ENCODE measurements at places on chromosomes 1 and 21.

DNA sequence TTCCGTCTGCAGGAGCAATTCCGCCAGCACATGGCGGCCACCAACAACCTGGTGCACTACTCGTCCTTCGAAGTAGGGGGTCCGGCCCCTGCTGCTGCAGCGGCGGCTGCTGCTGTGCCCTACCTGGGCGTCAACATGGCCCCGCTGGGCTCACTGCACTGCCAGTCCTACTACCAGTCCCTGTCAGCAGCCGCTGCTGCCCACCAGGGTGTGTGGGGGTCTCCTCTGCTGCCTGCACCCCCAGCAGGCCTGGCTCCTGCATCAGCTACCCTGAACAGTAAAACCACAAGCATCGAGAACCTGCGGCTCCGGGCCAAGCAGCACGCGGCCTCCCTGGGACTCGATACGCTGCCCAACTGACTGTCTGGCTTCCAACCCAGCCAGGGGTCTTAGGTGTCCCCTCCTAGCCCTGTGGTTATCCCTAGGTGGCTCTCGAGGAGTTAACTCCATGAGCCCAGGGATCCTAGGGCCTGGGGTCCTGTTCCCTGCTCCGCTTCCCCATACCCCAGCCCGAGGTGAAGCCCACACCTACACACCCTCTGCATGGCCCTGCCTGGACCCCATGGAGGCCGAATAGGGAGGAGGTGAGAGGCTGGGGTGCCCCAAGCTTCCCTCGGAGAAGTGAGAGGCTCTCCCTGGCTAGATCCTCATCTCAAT is 22.6 kb downstream of the DMBX1 start:
- DNase-seq, result no peak

DNA sequence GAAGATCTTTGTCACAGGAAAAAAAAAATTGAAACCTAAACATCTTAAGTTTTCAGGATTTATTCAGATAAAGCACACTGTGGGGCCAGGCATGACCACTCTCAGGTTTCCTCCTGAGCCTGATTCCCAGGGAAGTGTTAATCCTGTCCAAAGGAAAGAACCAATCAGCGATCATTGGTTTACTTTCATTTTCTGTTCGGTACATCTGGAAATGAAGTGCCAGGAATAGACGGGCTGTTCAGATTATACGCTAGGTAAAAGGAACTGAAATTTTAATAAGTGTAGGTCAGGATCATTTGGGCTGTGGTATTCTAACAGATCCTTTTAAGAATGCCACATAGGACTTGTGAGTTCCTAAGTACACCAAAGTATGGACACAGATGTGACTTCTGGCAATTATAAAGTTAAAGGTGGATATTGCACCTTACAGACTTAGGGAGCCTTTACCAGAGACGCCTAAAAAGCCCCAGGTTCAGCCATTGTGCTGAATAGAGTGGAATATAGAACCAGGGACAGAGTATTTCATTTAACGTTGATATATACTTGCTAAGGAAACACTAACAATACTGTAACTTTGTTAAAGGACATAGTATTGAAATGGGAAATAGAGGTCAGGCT is 9.3 kb upstream of the CACYBP start:
- no peak for DNase-seq

DNA sequence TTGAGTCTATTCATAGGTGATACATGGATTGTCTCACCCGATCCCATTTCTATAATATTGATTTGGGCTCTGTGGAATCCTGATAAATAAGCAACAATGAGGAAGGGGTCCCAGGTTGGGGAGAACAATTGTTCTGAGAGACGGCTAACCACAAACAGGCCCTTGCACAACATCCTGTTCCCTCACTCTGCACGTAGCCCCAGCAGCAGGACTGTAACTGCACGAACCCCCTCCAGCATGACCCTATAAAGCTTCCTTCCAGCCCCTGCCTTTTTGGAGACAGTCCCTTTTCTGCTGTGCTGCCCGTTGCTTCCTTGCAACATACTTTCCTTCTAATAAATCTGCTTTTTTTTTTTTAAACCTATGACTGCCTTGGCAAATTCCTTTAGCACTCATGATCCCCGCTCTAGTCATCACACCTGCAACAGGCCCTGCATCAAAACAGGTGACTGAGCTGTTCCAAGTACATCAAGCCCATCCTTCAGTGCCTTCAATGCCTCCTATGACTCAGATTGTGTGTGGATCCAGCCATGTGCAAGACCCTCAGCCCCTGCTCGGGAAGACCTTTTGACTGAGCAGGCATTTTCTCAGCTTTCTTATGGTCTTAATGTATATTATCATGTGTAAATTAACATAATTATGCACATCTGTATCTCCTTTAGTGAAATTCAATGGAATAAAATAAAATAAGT is 63.7 kb upstream of the B3GALNT2 start:
- DNase-seq, result no peak

DNA sequence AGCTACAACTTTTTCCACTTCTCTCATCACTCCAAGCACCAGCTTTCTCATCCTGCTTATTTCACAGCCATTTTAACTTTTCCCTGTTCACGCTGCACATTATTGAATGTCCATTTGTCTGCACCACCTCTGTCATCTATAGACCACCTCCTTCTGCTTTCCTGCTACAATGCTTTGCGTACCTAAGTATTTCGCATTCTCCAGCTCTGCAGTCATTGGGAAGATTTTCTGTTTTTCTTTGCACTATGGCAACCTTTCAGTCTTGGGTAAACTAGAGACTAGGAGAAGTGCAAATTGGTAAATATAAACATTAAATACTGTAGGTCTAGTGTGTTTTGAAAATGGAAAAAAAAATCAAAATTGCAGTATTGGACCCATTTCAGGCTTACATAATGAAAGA is 835 bp downstream of the CCDC30 start:
- DNase-seq, result no peak

DNA sequence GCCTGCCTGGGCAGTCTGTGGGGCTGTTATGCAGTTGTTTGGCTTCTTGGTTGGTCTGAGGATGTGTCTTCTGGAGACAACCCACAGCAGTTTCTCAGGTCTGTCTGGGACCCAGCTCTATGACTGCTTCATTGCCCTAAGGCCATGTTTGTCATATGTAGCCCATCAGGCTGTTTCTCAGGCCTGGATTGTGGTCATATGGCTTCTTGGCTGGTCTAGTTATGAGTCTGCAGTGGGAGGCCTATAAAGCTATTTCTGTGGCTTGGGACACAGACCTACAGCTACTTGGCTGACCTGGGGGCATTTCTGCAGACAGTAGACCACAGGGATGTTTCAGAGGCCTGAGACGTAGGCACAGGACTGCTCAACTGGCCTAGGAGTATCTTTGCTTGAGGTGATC is 41.5 kb downstream of the CHIA start:
- no peak for DNase-seq

GRCh38 chr1:81254560-81254959 is 546.2 kb upstream of the ADGRL2 start:
- no peak for DNase-seq

GRCh38 chr1:20446796-20447195 is 39.2 kb downstream of the CAMK2N1 start:
- DNase-seq, result no peak

DNA sequence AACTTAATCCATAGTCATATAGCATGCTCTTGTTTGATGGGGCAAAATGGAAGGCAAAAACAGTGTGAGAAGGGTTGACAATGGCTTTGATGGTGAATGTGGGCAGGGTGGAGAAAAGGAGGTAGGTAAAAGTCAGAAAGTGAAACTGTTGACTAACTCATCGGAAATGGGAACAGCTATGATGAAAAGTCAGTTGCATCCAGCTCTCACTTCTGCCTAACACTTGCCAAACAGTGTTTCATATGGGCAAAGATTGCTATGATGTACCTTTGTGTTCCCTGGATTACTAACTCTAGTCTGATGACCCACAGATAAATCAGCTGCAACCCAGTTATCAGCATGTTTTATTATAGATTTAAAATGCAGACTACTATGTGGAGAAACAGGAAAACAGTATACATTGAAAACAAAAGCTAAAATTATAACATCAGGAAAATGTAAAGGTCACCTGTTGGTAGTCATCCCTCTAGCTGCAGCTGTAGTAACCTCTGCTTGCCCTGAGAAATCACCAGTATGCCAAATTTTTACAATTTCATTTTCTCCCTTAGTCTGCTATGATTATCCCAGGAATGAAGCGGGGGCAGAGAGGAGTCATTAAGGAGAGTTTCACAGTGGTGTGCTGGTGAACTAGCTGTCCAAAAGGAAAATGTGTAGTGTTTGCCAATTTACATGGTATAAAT is 11.7 kb downstream of the TNFSF18 start:
- DNase-seq, result no peak

DNA sequence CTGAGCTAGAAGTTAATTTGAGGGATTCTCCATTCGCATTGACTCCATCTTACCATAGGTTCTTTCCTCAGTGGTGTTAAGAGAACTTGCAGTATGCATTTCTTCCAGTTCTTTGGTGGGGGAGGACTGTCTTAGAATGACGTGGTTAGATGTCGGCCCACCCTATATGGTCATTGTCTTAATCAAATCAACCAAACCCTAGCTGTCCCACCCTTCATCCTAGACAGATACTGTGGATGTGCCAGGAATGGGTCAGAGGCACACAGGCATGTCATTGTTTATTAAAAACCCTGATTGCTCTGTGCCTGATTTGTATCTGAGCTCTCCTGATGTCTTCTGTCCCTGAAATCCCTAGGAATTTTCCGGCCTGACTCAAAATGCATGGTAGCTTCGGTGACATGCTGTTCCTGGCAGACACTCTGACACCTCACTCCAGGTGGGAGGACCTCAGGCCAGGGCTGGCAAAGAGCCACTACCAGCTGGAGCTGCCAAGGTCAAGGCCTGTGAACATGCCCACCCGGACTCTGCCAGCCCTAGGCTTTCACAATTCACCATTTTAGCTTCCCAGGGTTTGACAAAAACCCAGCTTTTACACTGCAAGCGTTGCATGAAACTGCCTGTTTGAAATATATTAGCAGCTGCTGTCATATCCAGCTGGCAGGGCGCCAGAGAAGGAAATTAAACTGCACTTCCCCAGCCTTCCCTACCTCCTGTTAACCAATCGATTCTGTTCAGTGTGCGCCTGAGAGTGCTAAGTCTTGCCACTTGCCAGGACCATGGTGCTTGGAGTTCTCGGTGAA is 134.0 kb downstream of the FAM78B start:
- no peak for DNase-seq

GRCh38 chr21:31912501-31912900 is 39.7 kb downstream of the HUNK start:
- no peak for DNase-seq

All from stimulated activated CD8-positive, alpha-beta memory T cell treated with anti-CD3 and anti-CD28 coated beads, Interleukin-7, amount 100 ng/mL, for 24 hours (primary cell).